Diencephalon (tissue), 1 donor: ENCODE measurements at places on chromosomes 2 and 18. TPM values are rescaled to one million over a fixed set of nuclear protein-coding genes. Genes with fewer than 3 reads are reported as not detected.

Gene CROCC2
- total RNA-seq: 1.4 TPM

Gene SLC5A7
- total RNA-seq: 14.3 TPM

Gene PDE11A
- total RNA-seq: 3.9 TPM

Gene LIPG
- total RNA-seq: 6.9 TPM

Gene NEU4
- 0.92 TPM for total RNA-seq

Gene C2orf80
- 38.1 TPM for total RNA-seq

Gene NOSTRIN
- 6.0 TPM for total RNA-seq

Gene DCDC2C
- 0.69 TPM for total RNA-seq

Gene IL36A
- total RNA-seq: not detected

Gene SNED1
- total RNA-seq: 6.5 TPM

Gene NRBP1
- total RNA-seq: 78.2 TPM

Gene ARHGAP25
- total RNA-seq: 2.3 TPM

Gene ALPP
- total RNA-seq: not detected

Gene DTNA
- 101 TPM for total RNA-seq

Gene CPLX4
- total RNA-seq: not detected

Gene KIF5C
- total RNA-seq: 421 TPM

Gene EFHD1
- total RNA-seq: 3.7 TPM

Gene B3GNT7
- total RNA-seq: 9.0 TPM

Gene C1GALT1C1L
- total RNA-seq: 0.92 TPM

Gene ASB1
- total RNA-seq: 22.6 TPM

Gene DARS1
- total RNA-seq: 58.8 TPM
